Left lobe of liver (tissue), 2 donors: ENCODE measurements at places on chromosomes 4 and X. TPM values are rescaled to one million over a fixed set of nuclear protein-coding genes. Genes with fewer than 3 reads are reported as not detected.

The TEX28 gene
- not detected for total RNA-seq

The SPANXA1 gene
- total RNA-seq = not detected

The C4orf50 gene
- not detected for total RNA-seq

DNA sequence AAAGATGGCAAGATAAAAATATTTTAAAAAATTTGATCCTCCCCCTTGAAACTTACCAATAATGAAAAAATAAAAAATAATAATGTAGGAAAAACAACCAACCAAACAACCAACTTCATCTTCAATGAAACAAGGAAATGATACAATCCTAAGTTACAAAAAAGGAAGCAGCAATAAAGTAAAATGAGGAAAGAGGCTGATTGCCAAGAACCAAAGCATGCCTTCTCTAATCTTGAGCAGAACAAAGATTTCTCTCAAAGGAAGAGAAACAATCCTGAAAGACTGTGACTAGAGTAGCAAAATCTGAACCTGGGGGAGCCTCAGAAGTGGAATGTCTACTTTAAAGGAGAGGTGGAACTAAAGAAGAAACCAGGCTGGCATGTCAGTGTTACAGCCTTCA, 10.9 kb upstream of the WDFY3 start:
- no peak for DNase-seq

DNA sequence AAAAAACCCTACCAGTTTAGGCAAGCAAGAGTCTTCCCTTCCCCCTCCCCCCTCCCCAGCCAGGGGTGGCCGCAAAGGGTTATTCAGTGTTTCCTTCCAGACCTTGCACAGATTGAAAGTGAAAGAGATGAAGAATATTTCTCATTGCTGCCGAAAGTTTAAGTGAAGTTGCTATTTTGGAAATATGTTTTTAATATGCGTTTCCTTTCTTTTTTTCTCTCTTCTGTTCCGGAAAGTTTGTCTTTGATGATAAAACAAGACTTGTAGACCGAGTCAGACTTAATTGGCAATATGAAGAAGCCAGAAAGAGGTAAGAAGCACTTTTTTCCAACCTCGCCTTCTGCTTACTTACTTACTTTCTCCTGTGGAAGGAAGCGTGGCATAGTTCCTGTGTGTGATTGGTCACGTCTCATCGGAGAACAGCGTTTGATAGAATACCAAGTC, 58.5 kb upstream of the CLCN4 start:
- no peak for DNase-seq
